NCI-H1694 (cell line): ENCODE measurements at places on chromosomes 16 and 17.

DNA sequence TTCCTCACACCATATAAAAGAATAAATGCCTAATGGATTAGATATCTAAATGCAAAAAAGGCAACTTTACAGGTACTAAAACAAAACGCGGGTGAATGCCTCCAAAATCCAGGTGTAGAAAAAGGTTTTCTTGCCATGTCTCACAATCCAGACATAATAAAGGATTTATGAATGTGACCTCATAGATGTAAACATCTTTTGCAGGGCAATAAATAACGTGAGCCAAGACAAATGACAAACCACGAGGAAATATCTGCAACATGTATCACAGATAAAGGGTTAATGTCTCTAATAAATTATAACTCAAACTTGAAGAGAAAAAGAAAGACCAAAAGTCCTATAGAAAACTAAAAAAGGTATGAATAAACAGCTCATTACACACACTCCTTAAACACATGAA, 180.7 kb downstream of the PARN start:
- DNase-seq: no peak

GRCh38 chr17:31726980-31727427, 132.0 kb downstream of the COPRS start:
- no peak for DNase-seq

DNA sequence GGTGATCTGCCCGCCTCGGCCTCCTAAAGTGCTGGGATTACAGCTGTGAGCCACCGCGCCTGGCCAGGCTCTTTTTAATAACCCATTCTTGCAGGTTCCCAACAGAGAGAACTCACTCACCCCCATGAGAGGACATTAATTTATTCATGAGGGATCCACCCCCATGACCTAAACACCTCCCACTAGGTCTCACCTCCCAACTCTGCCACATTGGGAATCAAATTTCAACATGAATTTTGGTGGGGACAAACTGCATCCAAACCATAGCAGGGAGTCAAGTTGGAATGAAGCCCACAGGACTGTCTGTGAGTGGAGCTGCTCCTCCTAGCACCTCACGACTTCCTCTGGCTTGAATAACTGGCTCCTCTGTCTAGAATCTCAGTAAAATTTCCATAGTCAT, 85.5 kb downstream of the WWP2 start:
- DNase-seq: no peak

GRCh38 chr17:13076905-13077304, 59.1 kb upstream of the ELAC2 start:
- no peak for DNase-seq

GRCh38 chr16:86732621-86733295, 154.4 kb downstream of the FOXL1 start:
- DNase-seq: no peak

DNA sequence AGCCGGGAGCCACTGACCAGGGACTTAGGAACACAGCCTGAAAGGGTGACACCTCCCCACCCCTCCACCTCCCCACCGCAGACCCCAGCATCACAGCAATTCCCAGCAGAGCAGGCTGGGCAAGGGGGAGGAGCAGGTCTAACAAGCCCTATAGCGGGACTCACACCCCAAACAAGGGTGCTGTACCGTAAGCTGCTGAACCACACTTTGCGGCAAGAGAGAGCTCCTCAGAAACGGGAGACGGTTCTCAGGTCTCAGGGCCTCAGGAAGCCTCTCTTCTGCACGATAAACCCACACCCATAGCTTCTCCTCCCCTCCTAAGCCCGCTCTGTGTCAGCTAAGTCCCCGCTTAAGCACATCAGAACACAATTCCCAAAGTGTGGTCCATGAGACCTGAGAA, 11.7 kb upstream of the COTL1 start:
- DNase-seq: no peak

- DNase-seq: no peak
Measured at GRCh38 chr16:50040710-50041109, 15.7 kb downstream of the CNEP1R1 start.
